Sigmoid colon (tissue), 7 donors: ENCODE measurements at places on chromosomes 12 and 14. TPM values are rescaled to one million over a fixed set of nuclear protein-coding genes. Genes with fewer than 3 reads are reported as not detected.

NIN gene
- total RNA-seq, result 28.8 TPM

RFX4 gene
- not detected for total RNA-seq

CLEC4D gene
- 0.16 TPM for total RNA-seq

DNA sequence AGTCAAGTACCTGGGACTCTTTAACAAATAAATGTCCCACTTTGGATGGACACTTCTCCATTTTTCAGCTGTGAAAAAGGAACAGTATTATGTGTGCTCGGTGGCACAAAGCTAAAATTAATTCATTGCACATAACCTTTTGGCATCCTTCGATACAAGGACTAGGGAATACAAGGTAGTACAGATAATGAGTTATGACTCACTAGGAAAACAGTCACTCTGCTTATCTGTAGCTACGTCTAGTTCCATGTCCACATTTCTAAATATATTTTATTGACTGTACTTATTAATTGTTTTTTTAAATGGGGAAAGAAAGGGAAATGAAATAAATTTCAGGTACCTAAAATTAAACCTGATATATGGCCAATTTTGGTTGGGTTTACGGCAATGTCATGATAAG is 35.2 kb upstream of the RIC8B start:
- DNase-seq, result no peak

DNA sequence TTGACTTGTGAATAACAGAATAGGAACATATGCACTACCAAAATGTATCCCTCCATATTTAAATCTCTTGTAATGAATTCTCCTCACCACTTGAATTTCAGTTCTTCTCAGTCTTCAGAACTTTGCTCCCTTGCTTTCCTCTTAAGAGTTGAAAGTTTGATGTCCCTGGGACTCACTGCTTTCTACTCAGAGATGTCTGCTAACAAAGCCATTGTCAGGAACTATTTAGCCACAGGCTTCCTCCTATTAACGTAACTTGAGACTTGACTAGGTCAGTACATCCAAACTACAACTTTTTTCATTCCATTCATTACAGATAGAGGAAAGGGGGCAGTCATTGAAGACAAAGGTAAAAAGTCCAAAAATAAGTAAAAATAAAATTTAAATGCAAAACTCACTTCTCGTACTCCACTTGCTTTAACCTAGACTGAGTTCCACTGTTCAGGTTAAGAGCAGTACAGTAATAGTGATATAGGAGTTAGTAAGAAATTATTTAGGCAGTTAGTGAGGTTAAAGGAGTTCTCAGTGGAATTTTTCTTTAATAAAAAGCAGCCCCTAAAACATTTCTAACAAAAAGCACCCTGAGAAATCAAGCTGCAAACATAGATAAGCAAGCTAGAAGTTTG is 364.2 kb downstream of the SOX5 start:
- DNase-seq, result no peak

DNA sequence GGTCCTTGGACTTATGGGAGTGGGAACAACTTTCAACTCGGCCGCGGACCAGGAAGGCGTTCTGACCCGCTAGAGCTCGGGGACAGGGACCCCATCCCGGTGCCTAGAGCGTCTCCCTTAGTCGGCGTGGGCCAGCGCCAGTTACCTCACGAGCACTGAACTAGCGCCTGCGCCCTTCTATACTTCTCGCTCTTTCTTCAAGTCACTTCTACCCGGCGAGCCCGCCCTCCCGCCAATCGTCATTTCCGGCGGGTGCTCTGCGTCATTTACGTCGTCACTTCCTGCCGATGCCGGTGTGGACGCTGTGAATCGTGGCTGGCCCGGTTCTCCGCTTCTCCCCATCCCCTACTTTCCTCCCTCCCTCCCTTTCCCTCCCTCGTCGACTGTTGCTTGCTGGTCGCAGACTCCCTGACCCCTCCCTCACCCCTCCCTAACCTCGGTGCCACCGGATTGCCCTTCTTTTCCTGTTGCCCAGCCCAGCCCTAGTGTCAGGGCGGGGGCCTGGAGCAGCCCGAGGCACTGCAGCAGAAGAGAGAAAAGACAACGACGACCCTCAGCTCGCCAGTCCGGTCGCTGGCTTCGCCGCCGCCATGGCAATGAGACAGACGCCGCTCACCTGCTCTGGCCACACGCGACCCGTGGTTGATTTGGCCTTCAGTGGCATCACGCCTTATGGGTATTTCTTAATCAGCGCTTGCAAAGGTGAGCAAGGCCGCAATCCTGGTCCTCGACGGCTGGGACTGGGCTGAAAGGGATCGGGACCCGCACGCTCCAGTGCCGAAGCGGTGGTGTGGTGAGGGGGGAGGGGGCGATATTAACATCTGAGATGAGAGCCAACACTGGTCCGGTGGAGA is at the start of gene STRAP:
Gene STRAP, plus strand, starts transcription at position 270 of the 854 bp plus-strand sequence. Its CDS starts 321 bp downstream, at position 591.
- DNase-seq, result peak; percentile 99

DNA sequence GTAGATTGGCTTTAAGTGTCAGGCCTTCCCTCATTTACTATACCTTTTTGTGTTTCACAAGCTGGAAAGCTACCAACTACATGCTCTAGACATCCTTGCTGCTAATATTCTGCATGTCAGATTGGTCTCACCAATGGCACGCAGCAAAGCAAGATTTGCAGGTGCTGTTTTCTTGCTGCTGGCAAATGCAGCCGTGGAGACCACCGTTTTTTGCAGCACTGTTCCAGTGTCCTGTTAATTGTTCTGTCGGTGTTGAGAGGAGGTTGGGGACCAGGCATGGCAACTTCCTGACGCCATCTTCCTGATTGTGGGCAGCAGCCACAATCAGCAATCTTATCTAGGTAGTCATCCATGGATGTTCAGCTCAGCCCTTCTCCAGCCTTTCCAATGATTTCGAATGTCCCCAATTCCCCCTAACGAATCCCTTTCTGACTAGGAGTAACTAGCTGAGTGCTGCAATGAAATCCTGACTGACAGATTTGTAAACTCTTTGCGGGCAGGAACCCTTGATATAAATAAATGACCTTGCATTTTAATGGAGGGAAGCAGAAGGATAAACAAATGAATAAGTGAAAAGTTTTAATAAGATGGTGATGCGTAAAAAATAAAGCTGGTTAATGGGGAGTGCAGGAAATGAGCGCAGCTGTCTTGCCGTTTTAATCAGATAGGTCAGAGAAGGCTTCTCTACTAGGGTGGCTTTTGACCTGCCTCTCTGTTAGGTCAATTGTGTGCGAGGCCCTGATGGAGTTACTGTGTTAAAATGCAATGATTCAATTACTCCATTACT is 574 bp upstream of the CRADD start:
- no peak for DNase-seq

ORAI1 gene
- 5.4 TPM for total RNA-seq

- peak; percentile 94 for DNase-seq
Observed at GRCh38 chr12:113271853-113272561, 50.7 kb downstream of the TPCN1 start.

DNA sequence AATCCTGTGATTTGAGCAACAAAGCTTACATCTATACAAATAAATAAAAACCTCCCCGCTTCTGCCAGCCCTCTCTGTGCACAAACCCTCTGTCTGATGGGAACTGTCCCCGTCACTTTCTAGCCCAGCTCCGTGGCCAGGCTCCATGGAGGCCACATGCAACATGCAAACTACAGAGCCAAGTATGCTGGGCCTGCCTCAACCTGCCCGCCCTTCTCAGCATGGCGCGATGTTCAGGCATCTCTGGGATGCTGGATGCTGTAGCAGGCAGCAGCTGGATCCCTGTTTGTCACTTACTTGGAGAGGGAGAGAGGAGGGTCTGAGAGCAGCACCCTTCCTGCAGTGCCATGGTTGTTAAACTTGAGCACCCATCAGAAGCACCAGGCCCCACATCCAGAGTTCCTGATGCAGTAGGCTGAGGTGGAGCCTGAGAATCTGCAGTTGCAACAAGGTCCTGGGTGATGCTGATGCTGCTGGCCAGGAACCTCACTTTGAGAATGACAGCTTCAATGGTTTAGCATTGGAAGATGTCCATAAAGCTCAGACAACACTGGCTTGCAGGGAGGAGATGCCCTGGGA is 32.4 kb downstream of the CLMN start:
- no peak for DNase-seq

GRCh38 chr12:43937947-43938346 is 102.1 kb downstream of the TMEM117 start:
- no peak for DNase-seq

DNA sequence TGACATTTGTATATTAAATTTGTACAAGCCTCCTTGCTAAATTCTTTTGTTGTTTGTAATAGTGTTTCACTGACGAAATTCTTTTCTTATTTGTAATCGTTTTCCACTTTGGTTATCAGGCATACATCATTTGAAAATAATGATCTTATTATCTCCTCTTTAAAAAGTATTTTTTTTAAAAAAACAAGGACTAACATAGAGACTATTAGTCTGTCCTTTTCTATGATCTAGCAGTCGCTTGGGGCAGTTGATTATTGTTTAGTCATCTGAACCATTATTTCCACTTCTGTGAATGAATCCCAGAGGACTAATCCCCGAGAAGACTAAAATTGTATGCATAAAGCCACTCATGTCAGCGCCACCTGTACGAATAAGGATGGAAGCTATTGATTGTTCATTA is 11.5 kb downstream of the ADGRD1 start:
- DNase-seq, result no peak
